ENCODE measurements at places on chromosomes 1 and 21.

DNA sequence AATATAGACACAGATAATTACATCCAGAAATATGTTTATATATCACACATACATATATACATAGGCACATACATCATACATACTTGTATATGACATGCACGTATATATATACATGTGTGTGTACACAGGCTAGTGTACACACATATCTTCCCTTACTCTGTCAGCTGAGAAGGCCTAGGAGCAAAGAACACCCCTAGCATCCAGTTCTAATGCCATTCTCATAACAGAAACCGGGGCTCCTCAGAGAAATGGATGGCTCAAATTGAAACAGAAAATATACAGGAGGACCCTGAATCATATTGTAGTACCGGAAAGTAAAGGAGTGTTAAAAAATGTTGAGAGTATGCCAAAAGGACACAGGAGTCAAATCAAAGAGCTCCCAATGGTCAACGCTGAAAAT is 19.7 kb upstream of the HYI start:
- no peak for DNase-seq

GRCh38 chr1:84192681-84193080 is 48.6 kb downstream of the PRKACB start:
- DNase-seq = no peak

GRCh38 chr1:165905853-165906252 is 78.4 kb downstream of the UCK2 start:
- no peak for DNase-seq

DNA sequence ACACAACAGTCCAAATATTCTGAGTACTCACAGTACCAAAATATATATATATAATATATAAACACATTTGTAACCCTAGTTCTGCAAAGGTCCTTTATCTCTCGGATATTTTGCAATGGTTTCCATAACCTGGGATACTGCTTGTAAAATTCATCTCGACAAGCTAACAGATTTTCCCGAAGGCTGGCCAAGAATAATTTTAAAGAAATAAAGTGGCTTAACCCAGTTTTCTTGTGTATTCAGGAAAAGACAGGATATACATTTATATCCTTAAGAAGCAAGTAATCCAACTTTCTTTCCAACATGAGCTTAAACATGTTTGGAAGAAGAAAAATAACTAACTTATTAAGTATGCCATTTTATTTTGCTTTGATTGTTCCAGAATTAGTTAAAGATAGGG is 348.7 kb upstream of the RUNX1 start:
- no peak for DNase-seq

DNA sequence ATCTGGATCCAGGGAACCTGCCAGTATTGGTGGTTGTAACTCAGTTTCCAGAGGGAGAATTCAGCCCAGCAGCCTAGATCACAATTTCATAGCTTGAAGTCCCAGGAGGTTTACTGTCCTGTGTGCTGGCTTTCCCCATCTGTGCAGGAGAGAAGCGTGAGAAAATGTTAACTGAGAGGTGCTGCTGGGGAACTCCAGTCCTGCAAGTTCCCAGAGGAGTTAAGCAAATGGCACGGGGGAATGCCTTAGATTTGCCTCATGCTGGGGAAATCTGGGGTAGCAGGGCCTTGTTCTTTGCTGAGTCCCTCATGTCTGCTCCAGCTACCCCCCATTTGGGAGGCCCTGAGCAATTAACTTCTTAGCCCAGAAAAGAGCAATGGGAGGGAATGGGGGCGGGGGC is 25.1 kb upstream of the SLAMF6 start:
- DNase-seq = no peak

DNA sequence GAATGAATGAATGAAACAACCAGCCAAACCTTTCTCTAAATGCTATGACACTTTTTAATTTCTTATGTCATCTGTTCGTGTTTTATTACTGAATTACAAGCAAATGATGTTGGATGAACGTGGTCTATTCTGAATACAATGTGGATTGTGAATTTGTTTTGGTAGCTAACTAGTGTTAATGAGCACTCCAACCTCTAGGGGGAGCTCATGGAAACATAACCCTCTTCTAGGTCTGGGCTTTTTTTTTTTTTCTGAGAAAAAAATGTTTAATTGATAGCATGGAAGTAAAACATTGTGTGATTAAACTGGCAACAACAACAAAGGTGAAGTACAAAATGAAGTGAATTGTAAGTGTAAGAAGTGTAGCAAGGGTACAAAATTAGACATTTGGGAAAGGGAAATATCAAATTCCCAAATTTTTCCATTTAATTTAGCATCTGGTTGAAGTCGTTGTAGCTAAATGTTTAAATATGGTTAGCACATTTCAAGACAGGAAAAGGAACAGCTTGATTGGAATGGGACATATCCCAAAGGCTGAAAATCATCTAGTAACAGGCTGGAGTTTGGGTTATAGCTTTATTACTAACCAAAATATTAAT is 42.6 kb upstream of the PTGS2 start:
- DNase-seq = peak; percentile 7

DNA sequence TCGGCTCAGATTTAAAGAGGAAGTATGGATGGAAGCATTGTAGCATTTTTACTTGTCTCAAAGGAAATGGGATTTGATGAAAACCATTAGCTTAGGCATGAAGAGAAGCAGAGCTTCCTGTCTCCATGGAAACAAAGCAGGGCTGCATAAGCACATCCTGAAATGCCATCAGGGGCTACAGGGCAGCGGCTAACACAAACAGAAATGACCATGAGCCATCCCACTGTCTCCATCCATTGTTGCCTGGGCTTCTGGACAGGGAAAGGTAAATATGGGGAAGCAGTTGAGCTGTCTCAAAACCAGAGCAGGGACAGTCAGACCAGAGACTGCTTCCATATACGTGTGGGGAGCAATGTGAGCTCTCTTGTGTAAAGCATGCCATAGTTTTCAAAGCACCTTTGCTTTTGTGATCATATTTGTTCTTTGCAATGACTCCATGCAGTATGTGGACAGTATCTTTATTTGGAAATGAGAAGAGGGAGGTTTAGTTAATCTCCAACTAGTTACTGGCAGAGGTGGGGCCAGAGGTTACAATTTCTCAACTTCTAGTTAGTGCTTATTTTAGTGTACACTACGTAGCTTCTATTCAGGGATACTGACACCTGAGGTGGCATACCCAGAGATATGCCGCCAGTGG is 176.1 kb downstream of the CACNA1E start:
- no peak for DNase-seq

DNA sequence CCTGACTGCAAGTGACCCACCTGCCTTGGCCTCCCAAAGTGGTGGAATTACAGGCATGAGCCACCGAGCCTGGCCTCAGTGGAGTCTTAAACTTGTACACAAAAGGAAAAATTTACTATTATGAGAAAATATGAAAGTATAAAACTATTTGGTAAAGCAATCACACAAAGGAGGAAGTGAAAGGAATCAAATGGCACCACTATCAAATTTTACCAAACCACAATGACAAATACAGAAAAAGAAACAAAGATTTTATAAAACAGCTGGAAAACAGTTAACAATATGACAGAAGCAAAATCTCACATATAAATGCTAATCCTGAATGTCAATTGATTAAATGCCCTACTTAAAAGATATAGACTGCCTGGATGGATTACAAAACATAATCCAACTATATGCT is 42.1 kb upstream of the NEGR1 start:
- DNase-seq = no peak

DNA sequence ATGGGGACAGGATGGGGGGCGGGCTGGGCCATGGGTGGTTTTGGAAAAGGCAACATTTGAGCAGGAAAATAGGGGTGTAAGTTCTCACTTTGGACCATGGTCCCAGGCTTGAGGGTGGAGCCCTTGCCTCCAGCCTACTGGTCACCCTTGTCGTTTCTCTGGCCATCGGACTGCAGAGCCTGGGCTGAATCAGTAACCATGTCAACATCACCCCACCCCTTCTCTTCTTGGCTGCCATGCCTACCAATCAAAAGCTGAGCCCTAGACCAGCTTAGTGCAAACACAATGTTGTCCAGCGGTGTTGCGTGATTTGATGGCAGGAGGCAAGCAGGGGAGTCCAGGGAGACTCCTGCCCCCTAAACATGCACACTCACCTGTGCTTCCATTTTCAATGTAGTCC is 231.0 kb upstream of the KAZN start:
- no peak for DNase-seq
